ENCODE measurements at places on chromosomes 4 and X. TPM values are rescaled to one million over a fixed set of nuclear protein-coding genes. Genes with fewer than 3 reads are reported as not detected.
A peak's percentile ranks its signal among the peaks of the same experiment; 100 is the strongest.

Gene TCEAL7
- not detected for total RNA-seq

Gene SH3D19
- total RNA-seq: 19.8 TPM

Gene NXF2
- not detected for total RNA-seq

Gene GC
- 0.31 TPM for total RNA-seq

Gene ASB12
- not detected for total RNA-seq

Gene AFP
- 1.3 TPM for total RNA-seq

Gene PAGE1
- total RNA-seq: not detected

Gene MAGEA6
- total RNA-seq: 0.57 TPM

DNA sequence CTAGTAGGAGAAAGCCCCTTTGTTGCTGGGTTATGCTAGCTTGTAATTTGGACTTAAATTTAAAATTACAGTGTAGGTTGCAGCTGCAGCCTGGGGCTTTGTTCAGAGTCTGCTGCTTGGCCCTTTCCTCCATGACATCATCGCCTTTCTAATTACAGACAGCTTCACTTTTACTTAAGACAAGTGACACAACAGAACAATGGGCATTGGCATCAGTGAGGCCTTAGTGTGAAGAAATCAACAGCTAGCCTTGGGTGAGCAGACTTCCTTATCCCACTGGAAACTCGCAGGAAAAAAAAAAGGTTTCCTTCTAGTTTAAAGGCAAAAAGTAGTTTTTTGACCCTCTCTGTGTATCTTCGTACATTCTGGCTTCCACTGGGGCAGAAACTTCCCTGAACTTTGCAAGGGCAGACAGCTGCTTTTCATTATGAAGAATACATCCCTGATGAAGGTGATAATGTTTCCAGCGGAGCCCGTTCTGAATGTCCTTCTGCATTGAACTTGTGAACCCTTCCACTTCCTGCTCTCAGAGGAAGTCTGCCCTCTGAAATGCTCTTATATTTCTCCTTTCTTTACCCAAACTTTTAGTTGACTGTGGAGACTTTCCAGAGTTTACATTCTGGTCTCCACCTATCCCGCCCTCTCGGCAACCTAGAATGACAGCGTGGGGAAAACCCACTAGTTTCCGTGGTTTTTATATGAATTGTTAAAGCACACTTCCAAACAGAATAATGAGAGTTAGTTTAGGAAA, 123.2 kb upstream of the FAM9C start:
- DNase-seq: no peak

- no peak for DNase-seq
These were observed 500 bp downstream of the GAR1 start for GRCh38 chr4:109816082-109816442.

DNA sequence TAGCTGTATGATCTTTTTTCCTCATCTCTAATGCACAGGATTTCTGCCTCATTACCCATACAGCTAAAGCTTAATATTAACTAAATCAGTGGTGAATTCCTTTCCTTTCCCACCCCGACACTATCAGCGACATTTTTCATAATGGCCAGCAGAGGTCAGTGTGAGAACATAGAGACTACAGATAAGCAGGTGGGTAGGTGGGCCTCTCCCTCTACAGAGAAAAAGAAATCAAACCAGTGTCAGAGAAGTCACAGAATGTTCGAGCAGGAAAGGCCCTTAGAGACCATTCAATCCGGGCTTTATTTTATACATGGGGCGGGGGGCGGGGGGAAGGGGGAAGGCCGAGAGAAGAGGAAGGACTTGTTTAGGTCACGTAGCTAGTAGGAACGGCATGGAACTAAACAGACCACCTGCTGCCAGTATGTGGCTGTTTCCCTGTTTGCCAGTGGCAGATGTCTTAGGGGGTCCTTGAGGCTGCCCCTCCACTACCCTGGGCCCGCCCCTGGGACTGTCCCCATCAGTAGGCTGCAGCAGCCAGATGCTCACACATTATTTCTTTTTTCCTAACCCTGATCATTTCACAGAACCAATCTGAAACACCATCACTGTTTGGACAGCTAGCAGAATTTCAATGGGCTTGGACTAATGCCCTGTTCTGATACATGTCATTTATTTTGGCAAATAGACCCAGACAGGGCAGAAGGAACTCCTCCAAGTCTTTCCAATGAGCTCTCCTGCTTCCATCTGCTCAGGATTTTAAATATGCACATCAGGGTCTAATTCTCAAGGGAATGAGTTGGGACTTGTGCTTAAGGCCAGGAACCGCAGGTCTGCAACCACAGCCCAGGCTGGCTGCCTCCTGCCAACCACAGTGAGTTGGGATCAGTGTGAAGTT, 133.4 kb downstream of the ATG4A start:
- no peak for DNase-seq

GRCh38 chr4:40211224-40212185, 14.7 kb downstream of the RHOH start:
- no peak for DNase-seq

GRCh38 chr4:117249333-117249732, 164.0 kb upstream of the TRAM1L1 start:
- no peak for DNase-seq

DNA sequence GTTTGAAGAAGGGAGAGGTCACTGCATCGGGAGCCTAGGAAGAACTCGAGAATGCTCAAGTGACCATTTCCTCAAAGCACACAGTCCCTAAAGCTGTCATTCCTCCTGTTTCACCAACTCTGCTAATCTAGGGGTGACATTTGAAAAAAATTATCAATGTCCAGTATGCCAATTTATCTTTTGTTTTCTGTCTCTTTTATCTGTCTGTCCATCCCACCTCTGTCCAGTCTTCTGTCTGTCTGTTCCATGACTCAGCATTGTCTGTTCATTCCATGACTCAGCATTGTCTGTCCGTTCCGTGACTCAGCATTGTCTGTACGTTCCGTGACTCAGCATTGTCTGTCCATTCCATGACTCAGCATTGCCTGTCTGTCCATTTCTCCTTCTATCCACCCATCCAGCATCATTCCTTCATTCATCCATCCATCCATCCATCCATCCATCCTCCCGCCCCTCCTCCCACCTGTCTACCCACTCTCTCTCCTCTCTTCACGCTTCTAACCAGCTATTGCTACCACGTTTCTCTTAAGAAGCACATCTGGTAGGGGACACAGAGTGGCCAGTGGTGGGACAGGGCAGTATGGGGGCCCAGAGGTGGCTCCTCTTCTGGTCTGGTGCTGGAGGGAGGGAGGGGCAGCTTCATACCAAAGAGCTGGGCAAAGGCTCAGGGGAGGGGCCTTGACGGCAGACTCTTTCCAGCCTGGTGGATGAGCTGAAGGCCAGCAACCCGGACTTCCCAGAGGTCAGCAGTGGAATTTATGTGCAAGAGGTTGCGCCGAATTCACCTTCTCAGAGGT, 34.1 kb downstream of the HTRA3 start:
- DNase-seq: peak; percentile 51

DNA sequence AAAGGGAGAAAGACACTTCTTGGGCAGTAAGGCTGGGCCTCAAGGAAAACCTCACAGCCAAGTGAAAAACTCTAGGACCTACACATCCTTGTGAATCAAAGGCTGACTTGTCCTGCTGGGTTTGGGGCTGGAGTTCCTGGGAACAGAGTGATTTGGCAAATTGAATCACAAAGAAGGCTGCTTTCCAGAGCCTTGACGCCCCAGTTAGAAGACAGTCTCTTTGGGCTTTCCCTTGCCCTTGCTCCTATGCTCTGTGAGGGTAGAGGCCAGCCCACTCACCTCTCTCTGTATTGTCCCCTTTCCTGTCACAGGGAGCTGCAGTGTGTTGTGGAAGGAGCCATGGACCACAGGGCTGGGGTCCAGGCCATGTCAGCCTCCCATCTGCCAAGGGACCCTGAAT, 9.6 kb downstream of the AMER1 start:
- DNase-seq: no peak

DNA sequence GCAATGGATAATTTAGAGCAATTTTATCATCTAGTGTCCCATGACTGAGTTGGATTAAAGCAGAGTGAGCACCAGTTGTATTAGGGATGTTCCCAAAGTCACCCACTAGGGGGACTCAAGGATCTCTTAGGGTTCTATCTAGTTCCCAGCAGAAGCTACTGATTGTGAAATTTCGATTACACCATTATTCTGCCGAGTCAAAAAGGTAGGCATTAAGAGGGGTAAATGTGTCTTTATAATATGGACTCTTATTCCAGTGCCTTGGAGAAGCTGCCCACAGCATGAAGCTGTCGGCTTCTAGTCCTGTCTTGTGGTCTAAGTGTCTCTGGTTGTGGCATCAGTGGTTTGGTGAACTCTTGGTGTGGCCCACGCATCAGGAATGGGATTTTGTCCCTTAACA, 53.3 kb downstream of the RGS12 start:
- DNase-seq: peak; percentile 41
